Liver (tissue), 10 donors: ENCODE measurements at places on chromosomes 6 and 20. TPM values are rescaled to one million over a fixed set of nuclear protein-coding genes. Genes with fewer than 3 reads are reported as not detected.

Gene ZC2HC1B
- polyA plus RNA-seq = not detected

Gene ADGRF4
- polyA plus RNA-seq = not detected

Gene ARMH2
- polyA plus RNA-seq = not detected

Gene C2
- polyA plus RNA-seq = 522 TPM

Gene NRSN1
- not detected for polyA plus RNA-seq

GRCh38 chr6:31860349-31860748 lies 2.3 kb downstream of the NEU1 start:
- H3K4me3 ChIP-seq = no peak overlapping the region
- H3K36me3 ChIP-seq = peaks cover 9% of the 10 kb centered on the region
- H3K4me1 ChIP-seq = peaks cover 20% of the 10 kb centered on the region

DNA sequence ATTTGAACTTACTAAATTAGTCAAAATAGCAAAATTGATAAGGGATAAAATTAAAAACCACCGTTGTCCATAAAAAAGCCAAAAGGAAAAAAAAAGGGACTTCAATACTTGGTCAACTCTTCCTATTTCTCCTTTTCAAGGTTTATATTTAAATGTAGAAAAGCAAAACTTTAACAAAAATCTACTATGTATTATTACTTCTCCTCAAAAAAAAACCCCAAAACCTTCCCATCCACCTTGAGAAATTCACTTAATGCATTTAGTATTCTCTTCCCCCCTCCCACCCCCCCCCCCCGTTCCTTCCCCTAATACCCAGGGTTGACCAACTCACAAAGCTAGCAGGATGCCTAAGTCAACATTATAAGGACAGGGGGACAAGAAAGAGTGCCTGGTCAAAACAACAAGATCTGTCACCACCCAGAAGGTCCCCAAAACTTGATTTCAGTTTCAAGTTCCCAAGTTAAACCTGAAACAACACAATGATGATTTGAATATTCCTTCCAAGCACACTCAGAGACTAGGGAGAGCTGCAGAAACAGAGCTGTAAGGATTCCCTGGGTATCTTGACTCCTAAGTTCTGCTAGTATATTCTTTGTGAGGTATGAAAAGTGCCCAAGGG lies 14.6 kb downstream of the GMDS start:
- H3K27ac ChIP-seq = no peak overlapping the region
- H3K36me3 ChIP-seq = no peaks in the 10 kb centered on the region
- no peak for DNase-seq
- no peak overlapping the region for H3K4me3 ChIP-seq
- H3K27me3 ChIP-seq = no peaks in the 10 kb centered on the region

GRCh38 chr20:34538671-34539123 lies 19.8 kb upstream of the MAP1LC3A start:
- H3K4me1 ChIP-seq = peaks cover 9% of the 10 kb centered on the region
- peaks cover 16% of the 10 kb centered on the region for H3K36me3 ChIP-seq
- no peak overlapping the region for H3K4me3 ChIP-seq
- no peaks in the 10 kb centered on the region for H3K27me3 ChIP-seq
- H3K27ac ChIP-seq = no peak overlapping the region
- DNase-seq = peak; percentile 70

DNA sequence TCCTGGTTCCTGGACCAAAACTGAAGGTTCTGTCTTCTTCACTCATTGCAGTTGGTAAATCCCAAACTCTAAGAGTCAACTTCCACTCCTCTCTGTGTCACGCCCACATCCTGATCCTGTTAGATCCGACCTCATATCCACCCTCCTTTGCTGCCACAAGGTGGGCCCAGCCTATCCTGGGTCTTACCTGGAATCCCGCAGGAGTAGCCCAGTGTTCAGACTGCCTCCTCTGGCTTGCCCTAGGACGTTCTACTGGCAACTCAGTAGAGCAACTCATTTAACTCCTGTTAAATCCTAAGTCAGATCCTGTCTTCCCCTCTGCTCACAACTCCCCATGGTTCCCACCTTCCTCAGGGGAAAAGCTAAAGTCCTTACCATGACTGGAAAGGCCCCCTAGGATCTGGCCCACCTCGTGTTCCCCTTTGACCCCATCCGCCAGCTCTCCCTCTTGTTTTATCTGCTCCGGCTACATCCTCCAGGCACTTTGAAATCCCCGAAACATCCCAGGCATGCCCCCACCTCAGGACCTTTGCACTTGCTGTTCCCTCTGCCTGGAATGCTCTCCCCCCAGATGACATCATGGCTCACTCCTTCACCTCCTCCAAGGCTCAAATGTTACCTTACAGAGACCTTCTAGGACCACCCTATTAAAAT lies 43.9 kb downstream of the TFEB start:
- H3K27me3 ChIP-seq = no peaks in the 10 kb centered on the region
- no peak overlapping the region for H3K4me3 ChIP-seq
- no peaks in the 10 kb centered on the region for H3K4me1 ChIP-seq
- DNase-seq = no peak
- H3K27ac ChIP-seq = no peak overlapping the region

DNA sequence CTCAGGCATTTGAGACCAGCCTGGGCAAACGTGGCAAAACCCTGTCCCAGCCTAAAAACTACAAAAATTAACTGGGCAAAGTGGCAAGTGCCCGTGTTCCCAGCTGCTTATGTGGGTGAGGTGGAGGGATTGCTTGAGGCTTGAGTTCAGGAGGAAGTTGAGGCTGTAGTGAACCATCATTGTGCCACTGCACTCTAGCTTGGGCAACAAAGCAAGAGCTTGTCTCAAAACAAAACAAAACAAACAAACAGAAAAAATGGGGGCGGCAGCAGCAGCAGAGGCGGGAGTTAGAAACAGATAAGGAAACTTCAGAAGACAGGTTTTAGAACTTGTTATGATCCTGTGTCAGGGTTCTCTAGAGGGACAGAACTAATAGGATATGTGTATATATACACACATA lies 49.0 kb downstream of the SCAF8 start:
- no peaks in the 10 kb centered on the region for H3K27me3 ChIP-seq
- H3K4me1 ChIP-seq = no peaks in the 10 kb centered on the region
- H3K4me3 ChIP-seq = no peak overlapping the region
- H3K27ac ChIP-seq = no peak overlapping the region
- peaks cover 8% of the 10 kb centered on the region for H3K36me3 ChIP-seq

DNA sequence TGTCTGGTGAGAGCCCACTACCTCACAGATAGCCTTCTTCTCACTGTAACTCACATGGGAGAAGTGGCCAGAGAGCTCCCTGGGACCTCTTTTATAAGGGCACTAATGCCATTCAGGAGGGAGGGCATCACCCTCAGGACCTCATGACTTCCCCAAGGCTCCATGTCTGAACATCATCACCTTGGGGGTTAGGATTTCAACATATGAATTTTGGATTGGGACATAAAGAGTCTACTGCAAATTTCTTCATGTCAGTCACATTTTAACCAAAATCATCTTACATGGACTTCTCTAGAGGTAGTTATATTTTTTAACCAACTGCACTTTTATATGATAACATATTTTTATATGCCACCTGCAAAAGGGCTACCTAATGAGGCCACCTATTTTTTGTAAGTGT lies 324.7 kb downstream of the PLCB1 start:
- H3K4me3 ChIP-seq = no peak overlapping the region
- peaks cover 3% of the 10 kb centered on the region for H3K27me3 ChIP-seq
- no peak overlapping the region for H3K27ac ChIP-seq
- no peaks in the 10 kb centered on the region for H3K36me3 ChIP-seq
- H3K4me1 ChIP-seq = no peaks in the 10 kb centered on the region

GRCh38 chr6:85424981-85425380 lies 24.9 kb upstream of the NT5E start:
- DNase-seq = no peak
- H3K36me3 ChIP-seq = no peaks in the 10 kb centered on the region
